Non-pigmented ciliary epithelial cell (primary cell): ENCODE measurements at places on chromosomes 1 and 21.

- DNase-seq = no peak
These were observed 13.3 kb downstream of the RRP15 start for GRCh38 chr1:218298398-218298797.

GRCh38 chr21:17903929-17904639 lies 84.9 kb upstream of the C21orf91 start:
- DNase-seq = no peak

DNA sequence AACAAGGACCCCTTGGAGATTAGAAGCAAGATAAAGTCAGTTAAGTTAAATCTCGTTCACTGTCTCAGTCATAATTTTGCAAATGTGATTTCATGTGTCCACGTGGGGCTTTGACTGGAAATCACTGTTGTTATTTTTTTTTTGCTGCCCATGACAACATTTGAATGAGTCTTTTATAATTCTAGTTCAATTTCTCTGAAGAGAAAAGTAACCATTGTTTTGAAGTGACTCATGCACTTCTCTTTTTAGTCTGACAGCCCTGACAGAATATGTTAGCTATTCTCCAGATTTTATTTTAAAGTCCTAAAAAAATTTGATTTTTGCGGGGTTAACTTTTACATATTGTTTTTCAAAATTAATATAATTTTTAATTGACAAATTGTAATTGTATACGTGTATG lies 30.7 kb upstream of the NLRP3 start:
- no peak for DNase-seq

DNA sequence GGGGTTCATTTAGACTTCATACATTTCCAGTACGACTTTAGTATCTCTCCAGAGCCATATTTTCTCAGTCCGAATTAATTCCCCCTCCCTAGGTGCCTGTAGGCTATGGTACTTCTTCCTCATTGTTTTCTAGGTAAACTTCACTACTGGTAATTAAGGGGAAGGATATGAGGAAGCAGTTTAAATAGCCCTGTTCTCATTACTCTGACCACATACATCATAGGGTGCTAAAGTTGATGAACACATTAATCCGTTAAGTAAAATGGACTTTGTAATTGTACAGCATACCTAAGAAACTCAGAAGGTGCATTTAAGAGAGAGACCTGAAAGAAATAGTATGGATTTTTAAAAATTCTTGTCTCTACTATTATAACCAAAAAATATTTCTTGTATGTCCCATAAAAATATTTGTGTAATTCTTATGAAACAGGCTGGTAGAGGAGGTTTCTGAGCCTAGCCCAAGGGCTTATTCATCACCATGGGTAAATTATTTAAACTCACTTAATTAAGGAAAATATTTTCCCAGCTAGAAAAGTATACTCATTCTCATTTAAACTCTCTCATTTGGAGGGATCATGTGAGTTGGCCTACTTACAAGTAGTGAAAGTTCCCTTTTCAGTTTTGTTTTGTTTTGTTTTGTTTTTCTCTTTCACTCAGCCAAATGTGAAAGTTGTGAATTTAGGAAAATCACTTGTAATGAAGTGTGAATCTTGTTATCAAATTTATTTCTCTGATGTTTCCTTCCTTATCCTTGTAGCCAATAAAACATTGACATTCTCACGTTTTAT lies 2.0 kb downstream of the PRMT6 start:
- no peak for DNase-seq

DNA sequence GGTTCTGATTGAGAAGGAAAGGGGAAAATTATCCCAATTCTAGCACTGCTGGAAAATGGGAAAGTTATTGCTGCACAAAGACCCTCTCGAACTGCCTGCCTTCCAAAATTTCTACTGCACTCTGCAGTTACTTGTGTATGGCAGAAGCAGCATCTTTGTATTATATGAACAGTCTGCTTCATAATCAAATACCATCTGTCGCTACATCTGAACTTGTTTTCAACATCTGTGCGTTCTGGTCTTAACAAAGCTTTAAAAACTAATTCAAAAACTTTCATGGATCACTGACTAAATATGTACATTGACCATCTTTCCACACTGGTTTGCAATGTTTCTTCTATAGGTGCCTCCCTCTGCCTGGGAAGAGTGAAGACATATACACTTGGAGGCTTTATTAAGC lies 79.2 kb downstream of the PROX1 start:
- no peak for DNase-seq

- DNase-seq = no peak
These were observed 823 bp upstream of the PRKAA2 start for GRCh38 chr1:56644064-56644918.

DNA sequence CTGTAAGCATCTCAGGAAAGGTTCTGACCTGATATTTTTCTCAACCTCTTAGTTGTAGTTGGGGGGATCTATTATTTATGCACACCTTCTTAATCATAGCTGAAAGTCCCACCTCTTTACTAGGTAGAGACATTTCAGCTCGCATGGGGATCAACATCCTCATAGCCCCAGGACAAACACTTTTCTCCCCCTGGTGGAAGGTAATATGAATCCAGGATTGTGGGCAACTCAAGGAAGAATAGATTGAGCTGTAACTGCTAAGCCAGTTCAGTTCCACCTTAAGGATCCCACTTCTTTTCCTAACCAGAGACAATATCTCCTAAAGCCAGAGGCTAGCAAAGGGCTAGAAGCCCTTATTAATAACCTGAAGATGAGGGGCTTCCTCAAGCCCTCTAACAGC lies 25.4 kb upstream of the SMYD3 start:
- no peak for DNase-seq

DNA sequence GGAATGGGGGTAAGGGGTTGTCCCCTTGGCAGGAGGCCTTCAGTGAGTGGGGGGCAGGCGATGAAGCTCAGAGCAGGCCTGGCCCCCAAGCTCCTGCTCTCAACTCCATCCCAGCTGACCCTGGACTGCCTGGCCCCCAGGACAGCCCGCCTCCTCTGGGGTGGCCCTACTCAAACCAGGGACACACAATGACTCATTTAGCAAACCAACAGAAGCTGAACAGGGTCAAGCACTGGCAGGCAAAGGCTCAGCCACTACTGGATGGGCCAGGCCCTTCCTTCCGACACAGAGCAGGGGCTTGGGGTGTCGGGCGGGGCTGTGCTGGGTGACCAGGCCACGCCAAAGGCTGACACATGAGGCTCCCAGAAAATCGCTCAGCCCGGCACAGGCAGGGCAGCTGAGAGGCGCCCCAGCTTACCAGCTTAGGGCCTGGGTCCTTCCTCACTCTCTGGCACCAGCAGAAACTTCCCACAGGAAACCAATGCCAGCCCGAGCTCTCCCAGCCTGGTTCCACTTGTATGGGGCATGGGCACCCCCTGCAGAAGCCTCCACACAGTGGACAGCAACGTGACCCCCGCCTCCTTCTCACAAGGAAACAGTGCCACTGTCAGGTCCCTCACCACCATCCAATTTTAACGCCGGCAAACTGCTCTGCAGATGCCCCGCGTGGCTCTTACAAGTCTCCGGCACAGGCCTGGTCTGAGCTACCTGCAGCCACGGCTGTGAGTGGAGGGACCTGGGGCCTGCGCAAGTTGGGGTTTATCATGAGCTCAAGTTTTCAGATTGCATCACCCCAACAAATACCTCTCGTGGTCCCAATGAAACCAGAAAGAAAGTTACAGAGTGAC lies 114.3 kb downstream of the NPHP4 start:
- DNase-seq = no peak

- peak; percentile 34 for DNase-seq
These were observed 722 bp upstream of the TUT4 start for GRCh38 chr1:52553362-52554266.

DNA sequence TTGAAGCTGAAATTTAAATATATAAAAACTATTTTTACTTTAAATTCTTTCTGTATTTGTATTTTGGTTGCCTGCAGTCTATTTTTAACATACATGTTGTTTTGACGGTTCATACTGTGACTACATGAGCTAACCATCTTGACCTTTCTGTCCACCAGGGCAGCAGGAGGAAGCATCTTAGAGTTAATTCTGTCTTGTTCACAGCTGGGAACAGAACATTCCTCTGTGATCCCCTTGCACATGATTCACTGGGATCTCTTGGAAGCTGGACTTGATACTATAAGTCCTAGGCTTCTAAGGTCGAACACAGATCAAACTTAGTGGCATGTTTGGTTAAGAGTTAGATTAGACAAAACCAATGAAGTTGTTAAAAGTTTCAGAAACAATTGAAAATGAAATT lies 99.7 kb downstream of the NFIA start:
- DNase-seq = peak; percentile 81

DNA sequence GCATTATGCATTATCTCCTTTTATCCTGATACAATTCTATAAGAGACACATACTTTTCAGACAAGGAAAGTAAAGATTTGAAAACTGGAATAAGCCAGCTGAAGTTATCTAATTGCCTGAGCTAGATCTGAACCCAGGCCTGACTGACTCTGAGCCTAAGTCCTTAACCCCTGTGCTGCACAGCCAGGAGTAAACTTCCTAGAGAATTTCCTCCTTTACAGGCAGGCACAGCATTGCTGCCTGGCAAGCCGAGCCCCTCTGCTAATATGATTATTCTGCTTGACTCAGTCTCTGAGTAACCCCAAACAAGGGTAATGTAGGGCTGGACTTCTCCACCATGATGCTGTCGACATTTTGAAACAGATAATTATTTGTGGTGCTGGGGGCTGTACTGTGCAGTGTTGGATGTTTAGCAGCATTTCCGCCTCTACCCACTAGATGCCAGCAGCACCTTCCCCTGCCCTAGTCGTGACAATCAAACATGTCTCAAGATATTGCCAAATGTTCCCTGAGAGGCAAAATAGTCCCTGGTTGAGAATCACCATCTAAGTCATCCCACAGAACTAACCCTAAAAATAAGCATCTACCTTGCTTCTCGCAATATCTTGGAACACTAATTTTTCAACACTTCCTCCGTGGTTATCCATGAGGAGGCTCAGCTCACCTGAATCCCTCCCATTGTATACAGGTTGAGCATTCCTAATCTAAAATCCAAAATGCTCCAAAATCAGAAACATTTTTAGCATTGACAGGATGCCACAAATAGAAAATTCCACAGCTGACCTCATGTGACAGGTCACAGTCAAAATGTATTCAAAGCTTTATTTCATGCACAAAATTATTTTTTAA lies 18.5 kb downstream of the CAMK1G start:
- DNase-seq = no peak

GRCh38 chr1:166133276-166133841 lies 33.4 kb downstream of the FAM78B start:
- DNase-seq = no peak

DNA sequence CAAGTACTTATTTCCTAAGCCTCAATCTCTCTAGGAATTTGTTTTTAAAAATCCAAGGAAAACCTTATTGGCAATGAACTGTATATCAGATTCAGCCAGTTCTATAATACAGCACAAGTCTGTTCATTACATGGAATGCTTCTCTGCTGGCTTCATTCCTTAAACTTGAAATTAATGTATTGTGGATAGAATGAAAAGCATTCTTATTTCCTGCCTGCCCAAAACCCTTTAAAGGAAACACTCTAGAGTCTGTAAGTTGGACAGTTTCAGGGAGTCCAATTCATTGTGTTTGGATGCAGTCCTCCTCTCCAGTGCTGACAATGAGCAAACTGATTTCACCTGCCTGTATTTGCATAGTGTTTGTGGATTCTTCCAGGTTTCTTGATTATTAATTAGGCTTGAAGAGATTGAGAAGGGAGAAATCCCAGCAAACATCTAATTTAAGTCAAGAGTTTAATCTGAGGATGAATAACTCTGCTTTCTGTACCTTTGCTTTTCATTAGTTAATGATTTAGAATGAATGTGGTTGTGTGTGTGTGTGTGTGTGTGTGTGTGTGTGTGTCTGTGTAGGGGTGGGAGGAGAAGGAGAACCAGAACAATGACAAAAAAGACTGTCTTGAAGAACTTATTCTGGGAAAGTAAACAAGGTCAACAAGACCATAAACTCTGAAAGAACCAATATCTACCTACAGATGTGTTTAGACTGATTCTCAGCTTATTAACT lies 61.2 kb downstream of the CACHD1 start:
- no peak for DNase-seq

DNA sequence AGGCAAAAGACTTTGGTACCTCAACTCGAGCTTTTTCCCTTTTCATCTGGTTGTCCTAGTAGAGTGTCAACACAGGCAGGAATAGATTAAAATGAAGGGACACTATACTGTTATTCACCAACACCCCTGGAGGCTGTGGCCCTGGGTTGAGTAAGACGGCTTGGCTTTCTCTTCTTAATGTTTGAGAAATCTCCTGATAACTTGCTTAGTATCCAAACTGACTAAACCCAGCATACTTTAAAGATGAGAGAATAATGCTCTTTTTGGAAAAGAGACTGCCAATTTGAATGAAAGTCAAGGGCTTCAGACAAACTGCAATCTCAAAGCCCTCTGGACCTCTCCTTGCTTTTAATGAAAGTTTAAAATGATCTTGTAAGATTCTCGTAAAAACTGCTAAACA lies 2.6 kb upstream of the SLC30A1 start:
- no peak for DNase-seq

DNA sequence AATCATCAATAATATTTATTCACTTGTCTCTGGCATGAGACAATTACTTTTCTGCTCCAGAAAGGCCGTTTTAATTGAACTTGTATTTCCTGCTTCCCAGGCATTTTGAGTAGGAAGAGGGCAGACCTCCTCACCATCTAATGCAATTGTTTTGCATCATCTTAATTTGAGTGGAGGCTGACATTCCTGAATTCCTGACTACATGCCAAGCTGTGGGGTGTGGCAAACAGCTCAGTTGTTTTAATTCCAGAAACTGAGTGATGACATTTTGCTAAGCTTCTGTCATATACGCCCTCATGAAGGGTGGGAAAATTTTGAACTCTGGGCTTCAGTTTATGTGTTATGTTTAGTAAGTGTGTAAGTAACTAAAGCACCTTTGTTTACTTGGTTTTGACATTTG lies 125.4 kb upstream of the USP25 start:
- peak; percentile 38 for DNase-seq

DNA sequence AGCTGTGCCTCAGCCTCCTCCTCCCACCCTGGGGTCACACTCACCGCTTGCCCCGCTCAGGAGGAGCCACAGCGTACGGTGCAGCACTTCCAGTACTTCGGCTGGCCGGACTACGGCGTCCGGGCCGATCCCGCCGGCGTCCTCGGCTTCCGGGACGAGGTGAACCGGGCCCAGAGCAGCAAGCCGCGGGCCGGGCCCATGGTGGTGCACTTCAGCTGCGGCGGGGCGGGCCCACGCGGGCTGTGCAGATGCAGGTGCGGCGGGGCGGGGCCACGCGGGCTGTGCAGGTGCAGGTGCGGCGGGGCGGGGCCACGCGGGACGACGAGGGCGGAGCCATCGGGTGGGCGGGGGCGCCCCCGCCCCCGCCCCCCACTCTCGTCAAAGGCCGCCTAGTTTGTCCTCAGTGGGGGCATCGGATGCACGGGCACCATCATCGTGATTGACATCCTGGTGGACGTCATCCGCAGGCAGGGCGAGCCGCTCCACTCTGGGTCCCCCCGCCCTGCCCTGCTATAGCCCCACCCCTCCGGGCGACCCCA lies 5.5 kb downstream of the RNF223 start:
- DNase-seq = no peak
